ENCODE measurements at places on chromosomes 7 and 10.

DNA sequence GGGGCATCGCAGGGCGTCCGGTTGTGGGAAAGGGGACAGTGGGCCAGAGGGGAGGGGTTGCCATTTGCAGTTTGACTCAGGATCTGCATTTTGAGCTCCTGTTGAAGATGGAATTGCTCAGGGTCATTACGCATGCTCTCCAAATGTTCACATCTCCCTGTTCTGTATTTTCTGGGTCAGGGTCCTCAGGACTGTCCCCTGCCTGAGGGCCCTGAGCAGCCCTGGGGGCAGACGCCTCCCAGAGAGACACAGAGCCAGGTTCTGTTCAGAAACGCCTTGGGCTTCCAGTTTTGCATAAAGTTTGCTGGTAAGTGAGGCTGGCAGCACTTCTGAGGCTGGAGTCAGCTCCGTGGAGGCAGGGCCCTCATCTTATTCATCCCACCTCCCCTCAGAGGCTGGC is 34.1 kb upstream of the NUB1 start:
- DNase-seq: no peak

GRCh38 chr10:103727546-103727963 is 127.8 kb downstream of the SH3PXD2A start:
- DNase-seq: no peak

GRCh38 chr7:129279757-129280156 is 54.9 kb downstream of the AHCYL2 start:
- no peak for DNase-seq

DNA sequence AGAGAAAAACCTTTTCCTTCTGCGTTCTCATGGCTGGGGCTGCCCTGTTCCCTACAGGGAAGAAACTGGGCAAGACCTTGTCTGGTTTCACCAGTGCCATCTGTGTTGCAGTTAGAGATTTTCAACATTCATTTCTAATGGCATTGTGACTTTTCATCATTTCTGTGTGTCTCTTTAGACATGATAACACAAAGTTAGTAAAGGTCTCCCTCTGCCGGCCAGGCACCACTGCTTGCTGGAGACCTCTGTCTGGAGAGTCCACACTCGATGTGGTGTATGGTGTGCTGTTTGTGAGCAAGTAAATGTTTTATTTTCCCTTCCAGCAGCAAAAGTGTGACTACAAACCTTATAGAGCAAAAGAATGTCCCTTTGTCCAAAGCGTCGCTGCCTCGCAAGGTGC is 213.5 kb downstream of the PAXIP1 start:
- no peak for DNase-seq

- DNase-seq: no peak
Measured at GRCh38 chr7:73769481-73770001, 529 bp downstream of the CLDN3 start.

- DNase-seq: no peak
Measured at GRCh38 chr10:132335189-132336063, 3.4 kb downstream of the LRRC27 start.

Measured in stimulated activated CD4-positive, alpha-beta T cell treated with anti-CD3 and anti-CD28 coated beads, Interleukin-1b, Interleukin-23, amount 100 ng/mL, for 1 hour (primary cell).